Ovary (tissue), 10 donors: ENCODE measurements at places on chromosomes 2 and 18. TPM values are rescaled to one million over a fixed set of nuclear protein-coding genes. Genes with fewer than 3 reads are reported as not detected.

The TBC1D8 gene
- total RNA-seq, result 15.6 TPM

The MSTN gene
- 0.25 TPM for total RNA-seq

DNA sequence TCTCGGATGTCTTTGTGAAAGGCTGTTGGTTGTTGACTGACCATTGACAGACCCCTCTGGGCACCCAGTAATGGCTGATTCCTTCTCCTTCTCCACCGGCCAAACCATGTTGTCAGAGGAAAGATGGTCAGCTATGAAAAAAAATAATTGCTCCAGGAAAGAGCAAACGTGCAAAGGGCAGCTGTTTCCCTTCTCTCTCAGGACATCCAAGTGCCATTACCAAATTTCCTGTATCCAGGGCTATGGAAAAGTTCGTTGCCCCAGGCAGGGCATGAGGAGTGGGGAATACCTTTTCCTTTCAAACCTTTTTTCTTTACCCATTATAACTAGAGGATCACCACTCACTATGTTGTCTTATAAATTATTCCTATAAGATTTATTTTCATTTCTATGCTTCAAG is 321.5 kb upstream of the HNRNPA3 start:
- DNase-seq, result no peak

DNA sequence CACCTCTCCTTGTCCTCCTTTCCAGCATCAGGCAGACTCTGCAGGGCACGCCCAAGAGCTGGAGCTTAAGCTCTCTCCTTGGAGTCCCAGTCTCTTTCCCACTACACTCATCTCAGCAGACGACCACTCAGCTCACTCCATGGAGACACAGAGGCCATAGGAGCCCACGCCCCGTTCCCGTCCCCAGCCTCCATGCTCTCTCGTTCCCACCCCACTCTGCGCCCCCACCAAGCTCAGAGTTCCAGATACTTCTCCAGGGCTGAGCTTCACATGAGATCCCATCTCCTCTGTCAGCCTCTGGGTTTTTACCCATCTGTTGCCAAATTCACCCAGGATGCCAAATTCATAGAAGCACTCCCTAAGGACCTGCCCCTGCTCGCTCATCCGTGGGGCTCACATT is 87.3 kb downstream of the MALT1 start:
- no peak for DNase-seq

DNA sequence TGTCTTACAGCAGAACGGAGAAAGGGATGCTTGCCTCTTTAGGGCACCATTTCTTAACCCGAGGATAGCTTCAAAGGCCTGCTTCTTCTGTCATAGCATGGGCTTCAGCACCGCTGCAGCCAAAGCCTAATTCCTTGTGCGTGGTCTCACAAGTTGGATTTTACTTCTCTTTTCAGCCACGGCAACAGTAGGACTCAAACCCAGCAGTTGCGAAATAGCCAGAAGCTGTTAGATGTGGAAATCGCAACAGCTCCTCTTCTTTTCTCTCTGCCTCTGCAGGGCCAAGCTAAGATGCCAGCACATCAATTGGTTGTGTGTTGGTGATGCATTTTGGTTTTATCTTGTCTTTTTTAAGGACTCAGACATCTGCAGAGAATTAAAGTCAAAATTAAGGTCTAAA is 3.1 kb downstream of the NRXN1 start:
- no peak for DNase-seq
